ENCODE measurements at places on chromosomes 11 and 22.
A peak's percentile ranks its signal among the peaks of the same experiment; 100 is the strongest.

- DNase-seq, result no peak
These were observed 6.9 kb upstream of the MUC5AC start for GRCh38 chr11:1150769-1151365.

DNA sequence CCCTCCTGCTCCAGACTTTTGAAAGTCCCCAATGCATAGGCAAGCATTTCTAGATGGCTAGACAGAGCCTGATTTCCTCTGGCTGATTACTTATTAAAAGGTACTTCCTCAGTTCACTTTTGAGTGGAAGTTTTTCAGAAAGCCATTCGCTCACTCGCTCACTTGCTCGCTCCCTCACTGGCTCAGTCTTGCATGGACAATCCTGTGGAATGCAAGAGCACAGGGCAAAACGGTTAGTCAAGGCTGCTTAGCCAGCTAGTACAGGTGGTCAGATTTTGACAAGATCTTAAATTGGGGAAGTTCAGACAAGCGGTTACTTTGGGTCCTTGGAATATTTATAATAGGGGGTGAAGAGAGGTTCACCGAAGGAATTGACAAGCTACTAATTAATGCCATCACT is 101.0 kb downstream of the ARL14EP start:
- DNase-seq, result no peak

DNA sequence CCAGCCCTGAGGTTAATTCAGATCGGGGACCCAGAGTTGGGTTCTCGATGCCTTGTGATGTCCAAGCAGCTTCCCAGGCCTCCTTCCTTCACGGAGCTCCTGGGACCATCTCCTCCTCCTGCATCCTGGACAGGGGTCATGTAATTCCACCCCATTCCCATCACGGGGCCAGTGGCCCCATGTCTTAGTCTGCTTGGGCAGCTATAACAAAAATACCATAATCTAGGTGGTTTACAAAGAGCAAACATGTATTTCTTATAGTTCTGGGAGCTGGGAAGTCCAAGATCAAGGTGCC is 41.7 kb upstream of the PRDM11 start:
- no peak for DNase-seq

- DNase-seq, result no peak
These were observed 8.5 kb downstream of the ACAD8 start for GRCh38 chr11:134261626-134262488.

- no peak for DNase-seq
These were observed 6.5 kb downstream of the GAL3ST3 start for GRCh38 chr11:66042227-66042995.

GRCh38 chr11:123183391-123184099 is 11.5 kb downstream of the CLMP start:
- DNase-seq, result no peak

DNA sequence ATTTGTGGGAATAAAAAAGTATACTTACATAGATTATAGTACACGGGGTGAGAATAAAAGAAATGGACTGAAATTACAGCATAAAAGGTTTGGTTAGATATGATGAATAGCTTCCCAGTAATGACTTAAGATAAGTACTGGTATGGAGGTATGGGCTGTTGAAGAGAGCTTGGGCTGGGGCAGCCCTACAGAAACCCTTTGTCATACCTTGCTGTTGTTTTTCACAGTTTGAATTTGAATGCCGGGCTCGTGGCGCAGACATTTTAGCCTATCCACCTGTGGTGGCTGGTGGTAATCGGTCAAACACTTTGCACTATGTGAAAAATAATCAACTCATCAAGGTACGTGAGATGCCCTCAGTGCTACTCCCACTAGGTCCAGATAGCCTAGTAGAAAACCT is 42.3 kb upstream of the RBX1 start:
- no peak for DNase-seq

DNA sequence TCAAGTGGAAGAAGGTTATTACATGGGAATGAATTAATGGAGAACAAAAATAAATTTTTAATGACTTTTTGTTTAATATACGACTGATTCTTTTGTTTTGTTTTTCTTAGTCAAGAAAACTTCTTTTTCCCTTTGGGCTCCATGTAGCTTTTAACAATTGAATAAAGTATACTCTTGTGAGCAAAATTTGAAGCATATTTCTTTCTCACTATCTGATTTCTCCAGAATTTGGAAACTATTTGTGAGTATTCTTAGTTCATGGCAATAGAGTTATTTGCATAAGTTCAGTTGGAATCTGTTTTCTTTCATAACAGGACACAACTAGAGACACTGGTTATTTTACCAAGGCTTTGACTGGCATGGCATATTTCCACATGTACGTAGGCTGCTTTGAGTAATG is 3.8 kb upstream of the APOL1 start:
- no peak for DNase-seq

DNA sequence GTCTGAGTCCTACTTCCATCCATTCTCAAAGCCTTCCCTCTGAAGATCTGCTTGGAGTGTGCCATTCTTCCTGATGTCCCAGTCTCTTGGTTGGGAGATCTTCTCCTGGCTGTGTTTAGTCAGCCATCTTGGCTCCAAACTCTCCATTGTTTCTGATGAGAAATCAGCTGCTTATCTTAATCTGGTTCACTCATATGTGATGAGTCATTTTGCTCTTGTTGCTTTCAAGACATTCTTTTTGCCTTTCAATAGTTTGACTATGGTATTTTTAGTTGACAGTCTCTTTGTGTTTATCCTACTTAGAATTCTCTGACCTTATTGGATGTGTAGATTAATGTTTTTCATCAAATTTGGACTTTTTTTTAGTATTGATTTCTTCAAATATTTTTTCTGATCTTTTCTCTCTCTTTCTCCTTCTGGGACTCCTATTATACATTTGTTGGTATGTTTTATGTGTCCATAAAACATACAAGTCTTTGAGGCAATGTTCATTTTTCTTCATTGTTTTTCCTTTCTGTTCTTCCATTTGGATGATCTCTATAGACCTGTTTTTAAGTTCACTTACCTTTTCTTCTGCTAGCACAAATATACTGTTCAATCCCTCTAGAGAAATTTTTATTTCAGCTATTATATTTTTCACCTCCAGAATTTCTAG is 77.2 kb upstream of the CLPB start:
- no peak for DNase-seq

DNA sequence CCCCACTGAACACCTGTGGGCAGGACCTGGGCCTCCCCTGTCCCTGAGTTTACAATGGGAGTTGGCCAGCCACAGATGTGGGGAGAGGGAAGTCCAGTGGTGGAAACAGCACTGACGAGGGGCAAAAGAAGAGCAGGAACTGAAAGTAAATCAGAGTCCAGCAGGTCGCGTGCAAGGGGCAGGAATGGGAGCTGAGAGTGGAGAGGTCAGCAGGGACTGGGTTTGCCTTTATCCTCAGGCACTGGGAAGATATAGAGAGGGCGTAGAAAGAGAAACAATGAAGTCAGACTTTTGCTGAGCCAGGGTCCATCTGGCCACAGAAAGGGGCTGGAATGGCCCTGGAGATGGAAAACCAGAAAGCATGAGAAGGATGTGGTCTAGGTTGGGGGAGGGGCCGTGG is 8.5 kb downstream of the P2RY6 start:
- DNase-seq, result no peak

GRCh38 chr11:13923716-13924650 is 38.5 kb upstream of the SPON1 start:
- no peak for DNase-seq

- DNase-seq, result no peak
These were observed 882 bp upstream of the MAP4K2 start for GRCh38 chr11:64803846-64804345.

GRCh38 chr11:94519478-94520084 is 7.3 kb downstream of the C11orf97 start:
- no peak for DNase-seq

- DNase-seq, result peak; percentile 45
These were observed 86.7 kb downstream of the ALX4 start for GRCh38 chr11:44223238-44223637.

DNA sequence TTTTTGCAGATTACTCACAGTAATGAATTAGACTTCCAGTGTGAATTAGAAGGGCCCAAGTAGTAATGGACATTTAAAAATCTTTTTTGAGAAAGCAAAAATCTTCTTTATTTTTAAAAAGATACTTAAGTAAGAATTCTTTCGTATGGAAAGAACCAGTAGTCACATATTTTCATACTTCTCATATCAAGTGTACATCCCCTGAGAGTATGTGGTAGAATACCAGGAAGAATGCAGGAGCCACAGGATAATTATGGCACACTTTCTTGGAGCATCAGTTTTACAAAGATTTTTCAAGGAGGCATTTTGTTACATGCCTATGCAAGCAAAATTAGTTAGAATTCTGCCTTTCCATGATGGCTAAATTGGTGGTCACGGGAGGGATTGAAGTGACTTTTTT is 28.1 kb downstream of the POLD3 start:
- no peak for DNase-seq
